ENCODE measurements at places on chromosomes 11 and 22.

GRCh38 chr22:36375071-36375980 is 12.4 kb downstream of the MYH9 start:
- no peak for DNase-seq

GRCh38 chr11:83566950-83567349 is 280.8 kb upstream of the CCDC90B start:
- peak; percentile 85 for DNase-seq

GRCh38 chr11:123302751-123303195 is 107.7 kb upstream of the CLMP start:
- DNase-seq: peak; percentile 67

DNA sequence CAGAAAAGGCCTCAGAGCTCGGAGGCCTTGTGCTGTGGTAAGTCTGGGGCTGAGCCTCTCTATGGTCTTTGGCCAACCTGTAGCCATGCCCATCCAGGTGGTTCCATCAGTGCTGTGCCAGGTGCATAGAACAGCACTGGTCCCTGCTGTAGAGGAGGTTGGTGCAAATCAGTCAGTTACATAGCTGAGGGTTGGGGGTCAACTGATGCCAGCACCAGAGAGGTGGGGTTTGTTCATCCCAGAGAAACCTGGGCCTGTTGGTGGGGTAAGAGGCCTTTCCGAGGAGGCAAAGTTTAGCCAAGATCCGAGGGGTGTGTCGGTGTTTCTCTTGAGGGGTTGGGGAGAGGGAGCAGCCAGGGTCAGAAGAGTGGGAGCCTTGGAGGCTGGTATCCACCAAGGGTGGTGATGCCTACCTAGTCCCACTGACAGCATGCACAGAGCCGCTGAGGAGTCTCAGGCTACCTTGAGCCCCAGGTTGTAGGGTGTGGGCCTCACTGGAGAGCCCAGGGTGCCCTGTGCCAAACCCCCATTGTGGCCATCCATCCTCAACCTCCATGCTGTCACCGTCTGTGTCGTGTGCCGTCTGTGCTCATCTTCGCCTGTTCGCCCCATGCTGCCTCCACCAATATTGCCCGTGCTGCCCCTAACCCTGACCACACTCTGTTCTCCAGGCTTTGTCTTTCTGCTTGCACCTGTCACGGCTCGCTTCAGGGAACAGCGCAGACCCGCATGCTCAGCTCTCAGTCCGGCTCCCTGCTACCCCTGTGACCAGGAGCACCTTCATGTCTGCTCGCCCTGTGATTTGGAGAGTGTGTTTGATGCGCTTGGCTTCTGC is 78.7 kb upstream of the SUSD2 start:
- no peak for DNase-seq

- DNase-seq: no peak
Observed at GRCh38 chr11:61022311-61023085, 51.0 kb downstream of the CD6 start.

GRCh38 chr22:22092974-22093373 is 110.4 kb upstream of the TOP3B start:
- no peak for DNase-seq

GRCh38 chr22:17266251-17266971 is 47.2 kb upstream of the ADA2 start:
- no peak for DNase-seq

- no peak for DNase-seq
Observed at GRCh38 chr22:46085828-46086576, 64.3 kb upstream of the PPARA start.

- DNase-seq: no peak
Observed at GRCh38 chr22:49139492-49140151, 688.1 kb downstream of the BRD1 start.

GRCh38 chr11:60457576-60457975 is 1.9 kb downstream of the MS4A1 start:
- DNase-seq: no peak

DNA sequence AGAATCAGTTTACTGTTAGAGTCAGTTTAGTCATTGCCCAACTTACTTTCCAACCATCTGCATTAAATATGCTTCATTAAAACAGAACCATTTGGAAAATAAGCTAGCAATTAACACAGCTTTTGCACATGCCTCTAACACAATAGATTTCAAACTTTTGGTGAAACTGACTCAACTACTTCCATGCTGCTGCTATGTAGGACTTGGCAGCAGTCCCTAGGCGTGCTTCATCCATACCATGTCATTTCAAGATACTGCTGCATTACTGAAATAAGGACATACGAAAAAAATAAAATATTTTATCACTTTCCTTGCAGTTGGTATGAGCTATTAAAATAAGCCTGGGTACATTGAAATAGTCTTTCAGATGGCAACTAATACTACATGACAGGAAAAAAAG is 65.5 kb upstream of the SOX6 start:
- DNase-seq: no peak

DNA sequence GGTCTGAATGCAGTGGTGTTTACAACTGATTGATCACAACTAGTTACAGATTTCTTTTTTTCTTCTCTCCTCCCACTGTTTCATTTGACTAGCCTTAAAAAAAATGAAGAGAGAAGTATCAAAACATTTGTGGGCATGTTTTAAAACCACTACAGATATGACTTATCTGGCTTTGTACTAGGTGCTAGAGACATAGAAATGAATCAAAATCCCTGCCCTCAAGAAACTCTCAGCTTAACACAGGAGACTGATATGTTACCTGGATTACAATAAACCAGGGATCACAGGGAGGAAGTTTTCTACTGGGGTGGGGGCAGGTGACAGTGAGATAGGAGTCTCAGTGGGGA is 25.2 kb upstream of the CTR9 start:
- no peak for DNase-seq

- peak; percentile 32 for DNase-seq
Observed at GRCh38 chr11:65575568-65576231, at the start of gene EHBP1L1. Gene EHBP1L1 (plus strand): TSS chr11:65576053. CDS start chr11:65576303, 250 bp downstream.

DNA sequence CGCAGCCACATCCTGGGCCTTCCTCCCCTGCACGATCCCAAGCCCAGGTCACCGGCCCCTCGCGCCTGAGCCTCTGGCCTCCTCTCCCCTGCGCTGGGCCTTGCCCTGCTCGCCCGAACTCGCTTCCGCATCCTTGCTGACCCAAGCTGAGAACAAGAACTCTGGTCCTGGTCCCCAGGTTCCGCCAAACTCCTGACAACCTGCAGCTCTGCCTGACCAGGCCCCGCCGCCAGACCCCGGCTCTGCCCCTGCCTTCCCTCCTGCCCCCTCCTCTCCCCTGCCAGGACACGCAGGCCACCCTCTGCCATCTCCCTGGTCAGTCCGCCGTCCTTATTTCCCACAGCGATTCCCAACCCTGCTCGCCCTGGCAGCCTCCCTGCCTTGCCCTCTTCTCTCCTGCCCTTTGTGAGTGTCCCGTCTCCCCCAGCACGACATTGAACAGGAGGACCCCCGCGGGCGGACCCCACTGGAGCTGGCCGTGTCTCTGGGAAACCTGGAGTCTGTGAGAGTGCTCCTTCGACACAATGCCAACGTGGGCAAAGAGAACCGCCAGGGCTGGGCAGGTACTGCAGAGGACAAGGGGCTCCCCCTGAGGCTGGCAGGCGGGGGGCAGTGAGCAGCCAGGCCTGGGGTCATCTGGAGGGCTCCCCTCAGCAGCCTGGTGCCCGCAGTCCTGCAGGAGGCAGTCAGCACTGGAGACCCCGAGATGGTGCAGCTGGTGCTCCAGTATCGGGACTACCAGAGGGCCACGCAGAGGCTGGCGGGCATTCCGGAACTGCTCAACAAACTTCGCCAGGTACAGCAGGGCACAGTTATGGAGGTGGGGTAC is 762 bp downstream of the ANKRD13D start:
- DNase-seq: no peak

GRCh38 chr22:46007848-46008261 is 30.9 kb upstream of the WNT7B start:
- DNase-seq: peak; percentile 74

DNA sequence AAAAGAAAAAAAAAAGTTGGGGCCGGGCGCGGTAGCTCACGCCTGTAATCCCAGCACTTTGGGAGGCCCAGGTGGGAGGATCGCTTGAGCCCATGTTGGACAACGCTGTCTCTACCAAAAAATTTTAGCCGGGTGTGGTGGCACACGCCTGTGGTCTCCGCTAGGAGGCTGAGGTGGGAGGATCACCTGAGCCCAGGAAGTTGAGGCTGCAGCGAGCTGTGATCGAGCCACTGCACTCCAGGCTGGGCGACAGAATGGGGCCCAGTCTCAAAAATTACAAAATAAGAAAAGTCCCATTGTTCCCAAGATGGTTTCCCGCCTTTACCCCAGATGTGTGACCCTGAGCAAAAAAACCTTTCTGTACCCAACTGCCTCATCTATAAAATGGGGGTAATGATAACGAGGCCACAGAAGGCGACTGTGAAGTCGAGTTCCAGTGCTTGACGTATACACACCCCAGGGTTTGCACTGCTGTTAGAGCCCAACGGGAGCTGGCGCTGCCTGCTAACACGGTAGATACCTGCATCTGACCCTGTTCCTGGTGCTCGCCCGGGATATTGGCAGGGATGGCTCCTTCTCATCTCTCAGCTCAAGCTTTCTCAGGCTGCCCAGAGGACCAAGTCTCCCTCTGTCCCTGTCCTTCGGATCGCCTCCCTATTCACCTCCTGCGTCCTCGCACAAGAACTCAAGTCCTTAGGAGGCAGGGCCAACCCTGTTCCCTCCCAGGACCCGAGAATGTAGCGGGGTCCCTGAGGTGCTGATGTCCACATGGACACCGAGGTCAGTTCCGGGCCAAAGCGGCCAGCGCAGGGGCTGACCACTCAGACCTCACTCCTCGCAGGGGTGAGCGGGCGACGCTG is 1.1 kb upstream of the RPLP2 start:
- DNase-seq: peak; percentile 75

DNA sequence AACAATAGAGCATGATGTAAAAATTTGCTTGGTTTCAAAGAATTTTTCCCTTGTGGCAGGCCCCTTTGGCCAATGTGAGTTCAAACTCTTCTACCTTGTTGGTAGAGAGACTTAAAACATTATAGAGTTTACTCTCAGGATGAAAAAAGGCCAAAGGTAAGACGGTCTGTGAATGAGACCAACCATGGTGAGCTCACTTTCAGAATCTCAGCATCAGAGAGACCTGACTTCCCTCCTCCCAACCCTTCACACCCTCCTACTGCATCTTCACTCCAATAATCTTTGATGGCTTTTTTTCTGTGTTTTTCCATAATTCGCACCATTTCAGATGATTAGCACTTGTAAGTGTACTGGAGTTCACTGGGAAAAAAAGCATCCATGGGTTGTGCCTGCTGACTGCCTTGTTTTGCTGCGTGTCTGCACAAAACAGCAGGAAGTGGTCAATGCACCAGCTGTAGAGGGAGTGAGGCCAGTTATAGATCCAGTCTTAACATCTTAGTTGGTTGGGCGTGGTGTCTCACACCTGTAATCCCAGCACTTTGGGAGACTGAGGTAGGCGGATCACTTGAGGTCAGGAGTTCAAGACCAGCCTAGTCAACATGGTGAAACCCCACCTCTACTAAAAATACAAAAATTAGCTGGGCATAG is 64.1 kb downstream of the SLC1A2 start:
- no peak for DNase-seq

- no peak for DNase-seq
Observed at GRCh38 chr22:40592352-40593113, 44.0 kb downstream of the MRTFA start.

DNA sequence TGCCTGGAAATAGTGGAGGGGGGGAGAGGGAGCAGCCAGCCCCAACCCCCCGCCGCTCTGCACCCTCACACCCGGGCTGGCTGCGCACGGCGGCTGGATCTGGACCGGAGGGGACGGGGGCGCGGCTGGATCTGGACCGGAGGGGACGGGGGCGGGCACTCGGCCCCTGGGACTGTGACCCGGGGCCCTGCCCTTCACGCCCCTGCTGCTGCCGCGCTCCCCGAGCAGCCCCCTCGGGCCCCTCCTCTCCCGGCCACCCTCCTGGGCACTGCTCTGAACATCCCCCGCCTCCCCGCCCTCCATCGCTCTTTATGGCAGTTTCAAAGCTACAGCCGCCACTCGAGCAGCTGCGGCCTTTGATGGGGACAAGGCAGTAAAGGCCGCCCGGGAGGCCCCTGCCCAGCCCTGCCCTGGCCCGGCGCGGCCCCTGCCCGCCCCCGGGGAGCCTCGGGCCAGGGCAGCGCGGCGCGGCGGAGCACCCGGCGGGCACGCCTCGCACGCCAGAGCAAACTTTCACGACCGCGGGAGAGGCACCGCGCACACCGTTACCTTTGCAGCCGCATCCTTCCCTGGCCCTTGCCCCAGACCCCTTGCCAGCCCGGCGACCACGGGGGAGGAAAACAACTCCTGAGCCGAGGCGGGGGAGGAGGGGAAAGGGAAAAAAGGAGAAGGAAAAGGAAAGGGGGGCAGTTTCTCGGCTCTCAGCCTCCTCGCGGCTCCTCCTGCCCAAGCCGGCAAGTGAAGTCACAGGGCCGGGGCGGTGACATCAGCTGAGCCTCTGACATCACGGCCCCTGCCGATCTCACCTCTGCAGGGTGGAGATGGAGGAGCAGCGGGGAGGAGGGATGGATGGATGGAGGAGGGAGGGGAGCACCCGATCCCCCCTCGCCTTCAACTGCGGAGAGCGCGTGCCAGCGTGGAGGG is 13.1 kb upstream of the TCF20 start:
- DNase-seq: no peak

GRCh38 chr11:75384438-75385080 is 14.8 kb upstream of the RPS3 start:
- peak; percentile 65 for DNase-seq

GRCh38 chr11:73308003-73308960 is at the start of gene ARHGEF17:
Gene ARHGEF17 (plus strand): TSS chr11:73308276. CDS start chr11:73308639, 363 bp downstream.
- peak; percentile 65 for DNase-seq

DNA sequence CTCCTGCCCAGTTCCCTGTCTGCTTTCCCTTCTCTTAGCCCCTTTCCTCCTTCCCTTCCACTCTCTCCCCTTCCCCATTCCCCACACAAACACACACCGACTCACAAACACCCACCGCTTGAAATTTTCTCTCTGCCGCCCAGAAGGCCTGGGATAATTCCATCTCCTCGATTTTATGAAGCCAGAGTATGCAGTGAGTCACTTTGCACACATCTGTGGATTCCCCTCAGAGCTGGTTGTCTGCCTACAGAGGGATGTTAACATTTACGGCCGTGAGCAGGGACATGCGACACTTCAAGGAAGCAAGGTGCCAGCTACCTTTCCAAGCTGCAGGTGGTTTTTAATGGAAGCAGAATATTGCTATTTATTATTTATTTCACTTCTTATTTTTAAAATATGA is 332.0 kb downstream of the TENM4 start:
- DNase-seq: no peak

- DNase-seq: no peak
Observed at GRCh38 chr11:9708544-9708943, 44.7 kb downstream of the SWAP70 start.

GRCh38 chr22:30021881-30022619 is 58.2 kb upstream of the HORMAD2 start:
- DNase-seq: no peak

GRCh38 chr22:21449531-21450319 is 17.5 kb upstream of the TMEM191C start:
- no peak for DNase-seq

DNA sequence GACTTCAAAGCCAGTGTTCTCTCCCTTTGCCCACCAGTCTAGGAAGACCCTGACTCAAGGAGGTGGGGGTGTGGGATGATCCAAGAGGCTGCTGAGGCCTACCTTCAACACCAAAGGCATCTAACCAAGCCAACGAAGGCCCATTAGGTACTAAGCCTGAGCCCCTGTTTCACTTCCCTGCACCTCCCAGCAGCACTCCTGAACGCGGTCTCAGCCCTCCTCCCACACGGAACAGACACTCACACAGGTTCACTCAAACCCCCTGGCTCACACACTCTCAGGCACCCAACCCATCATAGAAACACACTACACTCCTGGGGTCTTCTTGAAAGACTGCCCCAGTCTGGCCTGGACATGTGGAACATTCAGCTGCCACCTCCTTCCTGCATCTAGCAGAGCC is 40.7 kb downstream of the SLC22A12 start:
- no peak for DNase-seq
